ENCODE measurements at places on chromosomes 1 and 21. TPM values are rescaled to one million over a fixed set of nuclear protein-coding genes. Genes with fewer than 3 reads are reported as not detected.

DNA sequence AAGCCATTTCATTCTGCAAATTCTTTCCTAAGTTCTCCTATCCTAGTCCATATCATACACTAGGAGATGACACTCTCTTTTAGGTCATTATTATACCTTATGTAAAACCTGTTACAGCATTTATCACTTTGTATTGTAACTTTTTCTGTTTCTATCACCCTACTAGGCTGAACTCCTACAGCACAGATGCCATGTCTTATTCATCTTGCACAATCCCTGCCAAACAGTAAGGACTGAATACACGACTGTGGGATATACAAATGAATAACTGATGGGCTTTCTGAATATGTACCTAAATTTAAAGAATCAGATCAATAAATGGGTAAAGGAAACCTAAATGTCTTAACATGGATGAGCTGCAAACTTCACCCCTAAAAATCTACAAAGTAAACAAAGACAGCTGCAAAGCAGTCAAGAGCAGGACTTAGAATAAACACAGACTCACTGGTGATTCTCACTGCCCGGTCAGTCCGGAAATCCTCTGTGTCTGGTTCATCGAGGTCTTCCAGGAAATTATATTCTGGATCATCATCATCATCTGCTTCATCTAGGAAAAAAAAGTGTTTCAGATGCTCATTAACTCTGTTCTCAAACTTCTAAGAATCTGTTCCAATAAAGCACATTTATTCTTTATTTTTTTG, 62.3 kb downstream of the GON4L start:
- H3K4me1 ChIP-seq: no peaks in the 10 kb centered on the region
- no peak overlapping the region for H3K4me3 ChIP-seq
- H3K36me3 ChIP-seq: peaks cover 97% of the 10 kb centered on the region
- H3K27ac ChIP-seq: no peak overlapping the region
- H3K27me3 ChIP-seq: no peaks in the 10 kb centered on the region

DNA sequence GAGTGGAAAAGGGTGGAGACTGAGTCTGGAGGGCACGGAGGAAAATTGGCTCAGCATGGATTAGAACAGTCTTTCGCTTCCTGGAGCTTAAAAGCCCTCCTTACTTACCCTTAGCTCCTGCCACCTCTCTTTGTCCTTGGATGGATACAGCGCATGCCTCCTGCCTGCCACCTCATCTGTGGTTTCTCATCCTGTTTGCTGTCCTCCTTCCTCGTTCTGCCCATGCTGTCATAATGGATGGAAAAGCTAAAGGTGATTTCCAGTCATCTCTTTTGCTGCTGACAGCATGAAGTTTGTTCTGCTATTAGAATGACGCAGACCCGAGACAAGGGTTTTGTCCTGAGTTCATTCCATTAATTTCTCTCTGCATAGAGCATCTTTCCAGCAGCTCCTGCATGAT, 425.9 kb downstream of the KIF26B start:
- peaks cover 67% of the 10 kb centered on the region for H3K27me3 ChIP-seq
- no peak overlapping the region for H3K4me3 ChIP-seq
- no peak for DNase-seq

DNA sequence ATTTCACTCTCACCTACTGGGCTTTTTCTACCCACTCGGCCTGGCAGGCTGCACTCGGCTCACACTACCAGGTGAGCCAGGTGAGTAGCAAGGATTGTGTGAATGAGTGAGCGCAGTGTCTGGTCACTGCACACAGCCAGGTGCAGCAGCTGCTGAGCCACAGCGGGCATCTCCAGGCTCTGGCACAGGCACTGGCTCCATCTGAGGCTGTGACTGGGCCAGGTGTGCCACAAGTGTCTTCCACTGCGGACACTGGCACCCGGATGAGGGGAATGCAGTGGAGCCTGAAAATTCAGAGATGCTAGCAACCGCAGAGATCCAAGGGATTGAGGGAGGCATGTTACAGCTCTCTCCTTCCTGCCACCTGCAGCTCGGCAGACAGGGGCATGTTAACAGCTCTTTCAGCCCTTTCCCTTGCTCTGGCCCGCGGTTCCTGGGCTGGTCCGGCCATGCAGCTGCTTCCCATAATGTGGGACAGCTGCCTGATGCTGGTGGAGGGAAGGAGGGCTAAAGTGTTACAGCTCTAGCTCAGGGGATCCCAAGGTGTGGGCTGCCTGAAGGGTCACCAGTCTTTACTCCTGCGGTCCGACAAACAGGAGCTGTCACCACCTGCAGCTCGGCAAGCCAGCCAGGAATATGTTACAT, 1038.3 kb downstream of the AMY1C start:
- no peak overlapping the region for H3K4me3 ChIP-seq
- H3K27ac ChIP-seq: no peak overlapping the region
- no peaks in the 10 kb centered on the region for H3K27me3 ChIP-seq

- no peaks in the 10 kb centered on the region for H3K27me3 ChIP-seq
- H3K27ac ChIP-seq: no peak overlapping the region
- no peak for DNase-seq
- H3K4me1 ChIP-seq: peaks cover 31% of the 10 kb centered on the region
- H3K36me3 ChIP-seq: no peaks in the 10 kb centered on the region
- H3K4me3 ChIP-seq: no peak overlapping the region
Measured at GRCh38 chr1:48016515-48016914, 19.3 kb upstream of the TRABD2B start.

DNA sequence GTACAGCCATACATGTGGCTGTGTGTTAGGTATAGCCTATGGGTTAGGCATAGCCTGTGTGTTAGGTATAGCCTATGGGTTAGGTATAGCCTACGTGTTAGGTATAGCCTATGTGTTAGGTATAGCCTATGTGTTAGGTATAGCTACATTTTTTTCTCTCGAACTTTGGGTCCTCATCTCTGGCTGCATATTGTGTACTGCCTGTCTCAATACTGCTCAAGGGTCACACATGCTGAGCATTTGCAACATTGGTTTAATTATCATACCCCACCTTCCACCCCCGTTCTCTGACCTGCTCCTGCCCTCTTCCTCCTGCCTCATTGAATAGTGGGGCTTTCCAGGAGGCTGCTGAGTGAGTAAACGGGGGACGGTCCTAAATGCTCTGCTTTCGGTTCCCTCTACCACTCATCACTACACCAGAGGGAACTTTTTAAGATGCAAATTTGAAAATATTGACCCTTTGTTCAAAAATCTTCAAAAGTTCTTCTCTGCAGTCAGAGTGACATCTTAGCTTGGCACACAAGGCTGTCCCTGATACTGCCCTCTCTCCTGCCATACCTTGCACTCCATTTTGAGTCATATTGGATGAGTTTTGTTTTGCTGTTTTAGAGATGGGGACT, 17.8 kb downstream of the OR2B11 start:
- no peaks in the 10 kb centered on the region for H3K27me3 ChIP-seq
- no peak overlapping the region for H3K4me3 ChIP-seq
- no peak overlapping the region for H3K27ac ChIP-seq

DNA sequence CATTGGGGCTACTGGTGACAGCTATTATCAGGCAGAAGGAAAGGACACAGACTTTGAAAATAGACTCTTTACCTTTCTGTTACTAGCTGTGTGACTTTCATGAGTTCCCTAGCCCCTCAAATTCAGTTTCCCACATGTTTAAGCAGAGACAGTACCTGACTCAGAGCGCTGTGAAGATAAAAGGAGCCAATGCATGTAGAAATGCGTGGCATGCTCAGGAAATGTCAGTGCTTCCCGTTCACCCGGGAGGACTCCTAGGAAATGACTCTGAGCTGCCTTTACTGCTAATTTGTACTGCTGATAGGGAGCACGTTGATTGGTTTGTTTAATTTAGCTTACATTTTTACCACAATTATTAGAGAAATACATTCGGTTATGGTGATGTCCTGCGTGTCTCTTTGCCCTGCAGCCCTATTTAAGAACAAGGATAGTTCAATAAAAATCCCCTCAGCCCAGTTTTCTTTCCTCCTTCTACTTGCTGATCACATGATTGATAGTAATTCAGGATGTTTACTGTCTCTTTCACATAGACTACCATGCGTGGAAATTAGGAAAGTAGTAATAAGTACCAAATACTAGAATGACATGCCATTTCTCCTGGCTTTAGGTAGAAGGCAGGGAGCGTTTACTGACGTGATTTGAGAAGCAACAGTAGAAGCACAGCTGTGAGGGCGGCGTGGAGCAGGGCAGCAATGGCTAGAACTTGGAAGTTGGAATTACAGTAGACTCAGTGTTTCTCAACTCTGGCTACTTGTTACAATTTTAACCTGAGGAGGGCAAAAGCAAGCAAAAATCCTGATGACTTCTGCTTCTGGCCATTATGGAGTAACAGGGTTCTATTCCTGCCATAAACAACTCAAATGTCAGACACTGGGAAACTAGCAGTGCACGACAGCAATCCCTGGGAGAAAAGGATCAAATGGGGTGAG, 15.9 kb downstream of the PDIK1L start:
- H3K4me1 ChIP-seq: peaks cover 22% of the 10 kb centered on the region
- no peak overlapping the region for H3K4me3 ChIP-seq
- no peaks in the 10 kb centered on the region for H3K36me3 ChIP-seq
- H3K27ac ChIP-seq: peak overlapping the region; percentile 84

GRCh38 chr1:169287280-169287679, 80.3 kb downstream of the NME7 start:
- DNase-seq: no peak
- no peak overlapping the region for H3K4me3 ChIP-seq
- no peaks in the 10 kb centered on the region for H3K27me3 ChIP-seq
- H3K27ac ChIP-seq: peak overlapping the region; percentile 43
- H3K4me1 ChIP-seq: peaks cover 17% of the 10 kb centered on the region

DNA sequence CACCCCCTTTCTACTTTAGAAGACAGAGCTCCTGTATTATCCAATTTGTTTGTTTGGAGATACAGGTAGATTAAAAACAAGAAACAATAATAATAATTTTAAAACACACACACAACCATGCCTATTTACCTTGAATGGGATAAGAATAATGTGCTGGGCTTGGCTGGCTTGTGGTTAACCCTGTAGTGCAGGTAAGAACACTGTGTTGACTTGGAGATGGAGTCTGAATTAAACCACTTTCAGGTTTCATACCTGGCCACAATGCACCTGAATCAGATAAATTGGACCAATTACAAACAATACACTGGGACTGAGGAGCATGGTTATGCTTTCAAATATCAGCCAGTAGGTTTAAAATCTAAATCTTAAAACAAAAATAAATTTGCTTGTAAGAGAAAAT, 60.8 kb downstream of the EYA3 start:
- H3K27ac ChIP-seq: no peak overlapping the region
- H3K4me3 ChIP-seq: no peak overlapping the region
- no peak for DNase-seq
- H3K27me3 ChIP-seq: no peaks in the 10 kb centered on the region
- H3K4me1 ChIP-seq: no peaks in the 10 kb centered on the region

- no peak overlapping the region for H3K4me3 ChIP-seq
- H3K27me3 ChIP-seq: no peaks in the 10 kb centered on the region
- no peak for DNase-seq
- H3K4me1 ChIP-seq: peaks cover 8% of the 10 kb centered on the region
- H3K27ac ChIP-seq: no peak overlapping the region
Measured at GRCh38 chr1:19476450-19477190, 8.7 kb downstream of the CAPZB start.

- peaks cover 15% of the 10 kb centered on the region for H3K4me1 ChIP-seq
- no peaks in the 10 kb centered on the region for H3K36me3 ChIP-seq
- H3K4me3 ChIP-seq: no peak overlapping the region
- no peak for DNase-seq
- H3K27me3 ChIP-seq: no peaks in the 10 kb centered on the region
- no peak overlapping the region for H3K27ac ChIP-seq
Measured at GRCh38 chr1:89025928-89026327, 3.3 kb upstream of the GBP3 start.

DNA sequence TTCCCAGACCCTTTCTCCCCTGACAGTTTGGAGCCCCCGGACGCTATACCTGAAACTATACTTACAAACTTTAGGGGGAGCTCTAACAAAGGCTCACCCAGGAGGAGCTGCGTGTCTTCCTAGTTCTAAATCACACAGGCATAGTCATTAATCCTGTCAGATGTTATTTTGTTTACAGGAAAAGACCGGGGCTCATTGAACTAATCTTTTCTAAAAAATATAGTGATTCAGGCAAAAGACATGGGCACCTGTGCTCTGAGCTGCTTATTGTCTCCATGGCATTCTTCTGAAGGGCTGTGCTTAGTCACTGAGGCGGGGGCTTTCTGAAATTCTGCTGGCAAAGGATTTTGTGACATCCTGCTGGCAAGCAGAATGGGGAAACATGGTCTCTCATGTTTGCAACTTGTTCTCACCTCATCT, 1577.0 kb downstream of the NCAM2 start:
- peak overlapping the region; percentile 11 for H3K27ac ChIP-seq
- DNase-seq: peak; percentile 41
- peak overlapping the region; percentile 54 for H3K4me3 ChIP-seq
- H3K4me1 ChIP-seq: peaks cover 12% of the 10 kb centered on the region
- H3K36me3 ChIP-seq: no peaks in the 10 kb centered on the region
- H3K27me3 ChIP-seq: no peaks in the 10 kb centered on the region

GRCh38 chr1:34983700-34984355, 1.3 kb downstream of the TMEM35B start:
- no peaks in the 10 kb centered on the region for H3K27me3 ChIP-seq
- H3K4me3 ChIP-seq: peak overlapping the region; percentile 90

DNA sequence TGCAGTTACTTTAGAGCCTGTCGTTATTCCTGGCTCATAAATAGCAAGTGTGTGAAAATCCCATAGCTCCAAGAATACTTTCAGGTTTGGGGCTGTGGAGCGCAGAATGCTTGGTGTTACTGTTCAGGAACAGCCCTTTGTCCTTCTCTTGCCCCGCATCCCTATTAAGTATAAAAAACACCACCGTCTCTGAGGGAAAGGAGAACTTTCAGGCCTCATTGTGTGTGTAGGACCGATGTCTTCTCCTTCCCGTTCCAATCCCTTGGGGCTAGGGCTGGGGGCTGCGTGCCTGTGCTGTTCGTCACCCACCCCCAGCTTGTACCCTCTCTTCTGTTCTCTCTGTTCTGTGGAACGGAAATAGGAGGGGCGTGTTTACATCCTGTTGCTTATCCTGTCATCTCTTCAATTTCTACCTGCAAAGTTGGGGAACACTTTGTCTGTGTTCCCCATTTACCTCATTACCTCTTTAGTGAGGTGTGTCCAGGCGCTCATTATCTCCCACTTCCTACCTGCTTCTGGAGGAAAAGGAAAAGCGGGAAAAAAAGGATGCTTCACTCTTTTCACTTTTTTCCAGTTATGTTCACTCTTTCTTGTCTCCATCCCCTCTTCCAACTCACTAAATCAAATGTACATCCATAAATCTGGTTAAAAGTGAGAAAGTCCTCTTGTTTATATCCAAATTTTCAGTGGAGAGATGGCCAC, 788 bp upstream of the TXNIP start:
- H3K27ac ChIP-seq: peak overlapping the region; percentile 95
- no peaks in the 10 kb centered on the region for H3K27me3 ChIP-seq
- peak; percentile 54 for DNase-seq
- H3K4me1 ChIP-seq: peaks cover 51% of the 10 kb centered on the region

GRCh38 chr1:42043811-42044210, 109.4 kb upstream of the GUCA2B start:
- DNase-seq: no peak
- H3K4me1 ChIP-seq: no peaks in the 10 kb centered on the region
- H3K27ac ChIP-seq: no peak overlapping the region
- no peak overlapping the region for H3K4me3 ChIP-seq
- no peaks in the 10 kb centered on the region for H3K36me3 ChIP-seq

- no peaks in the 10 kb centered on the region for H3K4me1 ChIP-seq
- H3K4me3 ChIP-seq: no peak overlapping the region
- H3K36me3 ChIP-seq: peaks cover 19% of the 10 kb centered on the region
- no peak for DNase-seq
- H3K27me3 ChIP-seq: no peaks in the 10 kb centered on the region
- H3K27ac ChIP-seq: peak overlapping the region; percentile 39
Measured at GRCh38 chr1:61753998-61754508, 11.8 kb downstream of the PATJ start.

Gene UBASH3A
- not detected for total RNA-seq

Gene FAM72C
- 13.1 TPM for total RNA-seq

Gene IGSF21
- total RNA-seq: not detected

Gene GJB3
- total RNA-seq: 67.1 TPM
